ENCODE measurements at places on chromosomes 2 and 18.

DNA sequence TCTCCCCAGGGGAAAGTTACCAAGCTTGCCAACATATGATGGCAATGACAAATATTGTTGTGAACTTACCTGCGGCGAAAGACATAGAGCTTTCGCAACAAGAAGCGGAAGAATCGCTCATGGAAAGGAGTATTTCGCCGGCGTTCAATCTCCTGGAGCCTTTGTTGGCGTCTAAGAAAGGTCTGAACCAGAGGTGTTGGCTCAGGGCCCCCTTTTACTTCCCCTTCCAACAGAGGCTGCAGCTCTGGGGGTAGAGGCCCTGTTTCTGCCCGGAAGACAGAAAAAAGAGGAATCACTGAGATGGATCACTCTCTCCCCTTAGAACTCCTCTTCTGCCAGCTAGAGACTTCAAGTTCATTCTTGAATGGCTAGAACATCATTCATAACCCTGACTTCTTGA is 10.8 kb downstream of the GGCX start:
- DNase-seq = no peak

DNA sequence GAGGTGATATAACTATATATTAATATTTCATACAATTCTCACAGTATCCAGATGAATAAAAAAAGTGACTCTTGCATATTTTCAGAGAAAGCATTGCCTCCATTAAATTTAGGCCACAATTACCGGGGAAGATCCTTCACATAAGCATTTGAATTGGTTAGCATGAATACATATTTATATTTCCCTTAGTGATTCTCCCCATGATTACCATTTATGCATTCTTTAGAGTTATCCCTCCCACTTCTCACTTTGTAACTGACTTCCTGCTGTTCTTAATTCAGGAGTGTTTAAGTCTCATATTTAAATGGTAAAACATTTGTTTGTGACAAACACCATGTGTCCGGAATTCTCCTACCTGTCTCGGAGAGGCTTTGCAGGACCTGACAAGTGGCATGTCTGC is 523.4 kb downstream of the CCDC85A start:
- DNase-seq = no peak

DNA sequence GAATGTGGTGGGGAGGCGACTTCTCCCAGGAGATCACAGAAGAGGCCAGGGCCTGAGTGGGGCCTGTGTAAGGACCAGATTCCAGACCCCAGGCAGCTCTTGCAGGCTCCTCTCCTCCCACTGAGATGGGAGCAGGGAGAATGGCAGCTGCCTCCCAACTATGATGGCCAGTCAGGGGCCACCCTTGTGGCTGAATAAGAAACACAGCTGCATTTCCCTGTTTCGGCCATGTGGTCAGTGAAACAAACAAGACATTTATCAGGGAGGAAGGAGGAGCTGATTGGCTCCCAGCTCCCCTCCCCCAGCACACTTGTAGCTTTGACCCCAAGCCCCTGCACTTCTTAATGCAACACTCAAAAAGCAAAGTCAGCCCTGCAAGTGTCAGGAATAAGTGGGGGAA is 143.5 kb downstream of the CELF4 start:
- no peak for DNase-seq

DNA sequence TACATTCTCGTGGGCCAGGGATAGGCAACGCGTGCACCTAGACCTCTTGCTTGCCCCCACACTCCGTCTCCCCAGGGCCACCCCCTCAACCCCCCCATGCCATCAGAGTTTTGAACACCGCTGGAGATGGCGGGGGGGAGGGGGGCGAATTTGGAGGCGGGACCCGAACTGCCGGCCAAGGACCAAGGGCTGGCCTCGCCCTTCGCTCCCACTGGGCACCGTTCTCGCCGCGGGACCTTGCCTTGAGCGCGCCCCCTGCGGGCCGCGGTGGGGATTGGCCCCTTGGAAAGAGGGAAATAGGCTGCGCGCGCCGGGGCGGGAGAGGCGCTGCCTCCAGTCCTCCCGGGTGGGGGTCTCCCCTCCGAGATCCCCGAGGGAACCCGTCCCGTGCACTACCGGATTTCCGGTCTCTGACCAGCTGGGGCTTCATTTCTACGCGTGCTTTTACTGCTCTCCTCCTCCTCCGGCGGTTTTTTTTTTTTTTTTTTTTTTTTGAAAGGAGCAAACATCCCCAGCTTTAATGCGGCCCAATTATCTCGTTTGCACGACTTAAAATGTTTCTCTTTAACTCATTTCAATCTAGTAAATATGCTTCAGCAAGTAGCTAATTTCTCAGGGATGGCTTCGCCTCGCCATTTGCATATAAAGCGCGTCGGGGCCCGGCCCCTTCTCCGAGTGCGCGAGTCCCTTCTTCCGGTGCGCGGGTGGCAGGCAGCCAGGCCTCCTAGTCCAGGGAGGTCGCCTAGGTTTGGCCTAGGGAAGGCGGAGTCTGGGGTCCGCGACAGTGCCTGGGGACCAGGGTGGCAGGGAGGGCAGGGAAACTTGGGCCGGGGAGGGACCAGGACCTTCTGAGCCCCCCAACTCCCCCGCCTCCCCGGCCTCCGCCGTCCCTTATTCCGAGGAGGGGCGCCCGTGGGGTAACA is 10.0 kb upstream of the GBX2 start:
- peak; percentile 88 for DNase-seq

DNA sequence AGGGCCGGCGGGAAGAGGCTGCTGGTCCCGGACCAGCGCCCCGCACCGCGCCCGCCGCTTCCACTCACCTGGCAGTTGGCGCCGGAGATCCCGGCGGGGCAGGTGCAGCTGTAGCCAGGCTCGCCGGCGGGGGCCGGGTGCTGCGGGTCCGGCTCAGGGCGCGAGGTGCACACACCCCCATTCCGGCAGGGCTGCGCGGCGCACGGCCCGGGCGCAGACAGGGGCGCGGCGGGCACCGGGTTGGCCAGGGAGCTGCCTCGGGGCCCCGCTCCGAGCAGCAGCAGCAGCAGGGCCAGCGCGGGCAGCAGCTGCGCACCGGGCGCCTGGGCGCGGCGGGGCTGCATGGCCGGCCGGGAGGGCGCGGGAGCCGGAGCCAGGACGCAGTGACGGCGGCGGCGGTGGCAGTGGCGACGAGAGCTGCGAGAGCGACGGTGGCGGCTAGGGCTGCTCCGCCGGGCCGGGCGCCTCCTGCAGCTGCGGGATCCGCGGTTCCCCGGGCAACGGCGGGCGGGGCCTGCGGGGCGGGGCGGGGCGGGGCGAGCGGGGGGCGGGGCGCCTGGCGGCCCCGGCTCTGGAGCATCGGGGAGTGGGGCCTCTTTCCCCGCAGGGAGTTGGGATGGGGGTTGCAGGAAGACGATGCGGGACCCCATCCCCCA is at the start of gene DNER:
Gene DNER (minus strand): TSS at position 476 of the 656 bp plus-strand sequence. CDS start 132 bp downstream, at position 344.
- DNase-seq = no peak

DNA sequence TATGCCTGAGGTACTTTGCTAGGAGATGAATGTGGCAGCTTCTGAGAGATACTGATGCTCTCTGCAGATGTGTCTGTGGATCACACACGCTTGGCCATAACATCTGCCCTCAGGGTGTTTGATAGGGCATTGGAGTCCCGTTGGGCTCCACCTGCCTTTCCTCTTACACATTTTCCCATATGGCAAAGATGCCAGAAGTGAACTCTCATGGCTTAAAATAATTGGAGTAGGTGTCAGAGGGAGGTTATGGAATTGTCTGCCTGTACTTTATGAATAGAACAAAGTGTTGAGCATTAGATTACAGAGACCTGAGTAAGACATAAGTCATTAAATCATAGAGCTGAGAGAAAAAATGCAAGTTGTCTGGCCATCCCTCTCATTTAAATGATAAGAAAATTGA is 75.3 kb upstream of the PNPT1 start:
- DNase-seq = no peak

DNA sequence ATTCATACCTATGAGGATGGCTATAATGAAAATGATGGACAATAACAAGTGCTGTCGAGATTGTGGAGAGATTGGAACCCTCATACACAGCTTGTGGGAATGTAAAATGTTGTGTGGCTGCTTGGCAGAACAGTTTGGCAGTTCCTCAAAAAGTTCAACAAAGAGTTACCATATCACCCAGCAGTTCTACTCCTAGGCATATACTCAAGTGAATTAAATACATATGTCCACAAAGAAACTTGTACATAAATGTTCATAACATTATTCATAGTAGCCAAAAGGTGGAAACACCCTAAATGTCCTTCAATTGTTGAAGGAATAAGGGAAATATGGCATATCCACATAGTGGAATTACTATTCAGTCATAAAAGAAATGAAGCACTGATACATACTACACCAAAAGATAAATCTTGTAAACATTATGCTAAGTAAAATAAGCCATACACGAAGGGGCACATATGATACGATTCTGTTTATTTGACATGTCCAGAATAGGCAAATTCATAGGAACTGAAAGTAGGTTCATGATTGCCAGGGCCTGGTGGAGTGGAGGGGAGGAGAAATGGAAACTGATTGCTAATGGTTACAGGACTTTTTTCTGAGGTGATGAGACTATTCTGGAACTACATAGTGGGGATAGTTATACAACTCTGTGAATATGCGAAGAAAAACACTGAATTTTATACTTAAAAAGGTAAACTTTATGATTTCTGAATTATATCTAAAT is 92.1 kb downstream of the ADAM23 start:
- DNase-seq = no peak

- no peak for DNase-seq
Observed at GRCh38 chr2:147639891-147640290, 204.9 kb upstream of the ACVR2A start.

DNA sequence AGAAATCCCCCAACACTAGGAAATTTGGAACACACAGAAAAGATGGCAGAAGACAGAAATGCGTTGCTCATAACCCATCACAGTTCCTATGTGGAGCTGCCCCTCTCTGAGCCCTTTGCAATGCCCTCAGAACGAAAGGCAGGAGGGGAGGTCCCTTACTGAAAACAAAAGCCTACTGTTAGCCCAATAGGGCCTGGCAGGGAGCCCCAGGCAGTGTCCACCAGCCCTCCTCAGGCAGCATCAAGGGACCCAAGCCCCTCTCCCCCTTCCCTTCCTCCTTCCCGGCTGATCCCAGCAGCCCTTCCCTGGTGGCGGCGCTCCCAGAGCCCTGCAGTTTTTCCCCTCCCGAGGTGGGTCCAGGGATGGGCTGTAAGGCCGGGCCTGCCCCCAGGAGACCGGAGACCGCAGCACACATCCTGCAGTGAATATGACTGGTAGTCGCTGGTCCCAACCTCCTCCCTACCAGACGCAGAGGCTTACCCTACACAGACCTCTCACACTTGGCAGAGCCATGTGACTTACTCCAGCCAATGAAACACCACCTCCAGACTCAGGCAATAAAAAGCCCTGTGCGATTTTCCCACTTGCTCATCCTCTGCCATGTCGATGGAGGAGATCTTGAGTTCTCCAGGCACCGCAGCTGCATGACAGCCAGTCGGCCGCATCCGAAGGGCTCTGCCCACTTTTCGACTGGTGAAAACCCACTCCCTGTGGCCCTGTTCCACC is 19.4 kb upstream of the DUSP2 start:
- peak; percentile 74 for DNase-seq

DNA sequence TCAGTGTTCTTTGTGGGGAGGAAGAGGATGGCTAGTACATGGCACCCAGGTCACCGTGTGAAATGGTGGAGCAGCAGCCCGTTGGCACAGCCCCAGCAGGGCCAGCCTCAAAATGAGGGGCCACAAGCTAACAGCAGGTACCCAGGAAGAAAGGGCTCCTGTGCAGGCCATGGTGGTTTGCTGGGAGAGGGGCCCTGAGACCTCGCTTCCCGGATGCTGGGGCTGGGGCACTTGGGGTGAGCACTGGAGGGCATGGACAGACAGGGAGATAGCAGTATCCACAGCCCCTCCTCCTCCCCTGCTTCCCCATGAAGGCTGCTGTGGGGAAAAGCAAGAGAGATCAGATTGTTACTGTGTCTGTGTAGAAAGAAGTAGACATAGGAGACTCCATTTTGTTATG is 16.2 kb upstream of the TEX44 start:
- no peak for DNase-seq

- no peak for DNase-seq
Observed at GRCh38 chr2:68952887-68953521, at the start of gene GKN2. Gene GKN2 (minus strand): TSS chr2:68952893. CDS start chr2:68952861, 32 bp downstream.

DNA sequence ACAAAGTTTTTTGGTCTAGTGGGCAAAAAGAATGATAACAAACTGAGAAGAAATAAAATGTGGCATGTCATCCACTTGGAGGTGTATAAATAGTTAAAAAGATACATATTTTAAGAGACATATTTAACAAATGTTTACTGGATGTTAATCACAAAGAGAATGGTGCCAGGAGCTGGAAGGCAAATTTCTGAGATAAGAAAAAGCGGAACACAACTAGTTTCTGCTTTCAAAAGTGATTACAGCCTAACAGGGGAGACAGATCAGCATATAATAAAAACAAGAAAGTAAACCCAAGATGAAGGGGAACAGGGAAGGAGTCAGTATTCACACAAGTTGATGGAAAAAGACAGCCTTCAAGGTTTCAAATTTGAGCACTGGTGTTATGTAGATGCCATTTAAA is 91.3 kb downstream of the OLA1 start:
- DNase-seq = no peak

- peak; percentile 67 for DNase-seq
Observed at GRCh38 chr2:232486558-232487384, 863 bp downstream of the ECEL1 start.
